GM12865 (cell line): ENCODE measurements at places on chromosomes 7 and 10.

- no peak for DNase-seq
Measured at GRCh38 chr10:72784551-72785351, 92.8 kb downstream of the MCU start.

DNA sequence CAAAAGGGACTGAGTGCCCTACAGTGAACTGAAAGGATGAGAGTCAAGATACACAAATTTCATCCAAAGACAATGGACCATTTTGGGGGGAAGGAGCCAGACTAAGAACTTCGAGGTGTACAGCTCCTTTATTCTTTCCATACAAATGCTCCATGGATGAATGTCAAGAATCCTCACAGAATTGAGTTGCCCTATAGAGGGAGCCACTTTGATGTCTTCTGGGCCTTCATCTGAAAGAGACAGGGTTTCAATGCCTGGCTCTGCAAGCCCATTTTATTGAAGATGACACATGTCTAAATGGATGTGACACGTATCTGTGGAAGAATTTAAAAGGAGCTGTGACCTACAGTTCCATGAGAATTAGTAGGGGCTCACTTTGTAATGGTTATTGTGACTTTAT, 32.0 kb upstream of the NRG3 start:
- DNase-seq: no peak

GRCh38 chr7:144784943-144785342, 50.9 kb downstream of the TPK1 start:
- DNase-seq: no peak

DNA sequence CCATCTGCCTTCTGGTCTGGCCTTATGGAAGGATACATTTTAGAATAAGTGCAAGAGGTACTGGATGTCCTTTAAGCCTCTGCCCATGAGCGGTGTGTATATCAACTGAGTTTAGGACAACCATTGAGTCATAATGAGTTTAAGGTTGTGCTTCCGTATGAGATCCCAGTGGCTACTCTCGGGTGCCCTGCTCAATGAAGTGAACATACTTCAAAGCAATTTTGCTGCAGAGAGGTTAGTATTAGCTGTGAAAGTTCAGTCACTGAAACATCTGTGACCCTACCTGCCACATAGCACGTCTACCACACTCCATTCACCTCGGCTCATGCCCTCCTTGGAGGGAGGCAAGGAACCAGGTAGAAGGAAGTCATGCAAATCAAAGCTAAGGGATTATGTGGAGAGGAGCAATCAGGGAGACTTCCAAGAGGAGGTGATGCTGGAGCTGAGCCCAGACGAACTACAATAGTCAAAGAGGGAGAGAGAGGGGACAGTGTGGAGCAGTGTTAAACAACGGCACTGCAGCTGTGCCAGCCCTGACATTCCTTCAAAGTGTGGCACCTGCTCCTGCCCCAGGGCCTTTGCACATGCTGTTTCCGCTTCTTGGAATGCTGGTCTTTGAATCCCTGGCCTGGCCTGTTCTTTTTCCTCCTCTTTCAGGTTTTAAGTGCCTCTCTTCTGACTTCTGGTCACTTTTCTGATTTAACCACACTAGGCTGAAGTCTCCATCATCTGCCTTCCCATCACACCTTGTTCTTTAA, 25.4 kb downstream of the BTBD16 start:
- DNase-seq: peak; percentile 73

DNA sequence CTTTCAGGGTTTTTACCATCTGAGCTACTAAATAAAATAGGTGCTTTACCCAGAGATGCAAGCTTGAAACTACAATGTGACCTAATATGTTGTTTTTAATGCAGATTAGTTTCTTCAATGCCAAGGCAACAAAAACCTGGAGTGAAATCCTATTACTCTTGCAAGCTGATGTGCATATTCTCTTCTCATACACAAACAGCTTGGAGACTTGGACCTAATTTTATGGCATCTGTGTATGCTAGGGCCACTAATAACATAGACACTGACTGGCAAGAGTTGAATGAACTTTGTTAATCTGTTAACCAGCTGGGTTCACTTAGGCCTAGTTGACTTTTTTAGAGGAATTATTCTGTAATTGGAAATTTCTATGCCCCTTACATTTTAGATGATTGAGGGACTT, 23.4 kb upstream of the SMIM30 start:
- DNase-seq: no peak

- peak; percentile 82 for DNase-seq
Measured at GRCh38 chr10:67770537-67770936, 67.5 kb downstream of the DNAJC12 start.

- no peak for DNase-seq
Measured at GRCh38 chr7:69787736-69788431, 189.6 kb downstream of the AUTS2 start.

DNA sequence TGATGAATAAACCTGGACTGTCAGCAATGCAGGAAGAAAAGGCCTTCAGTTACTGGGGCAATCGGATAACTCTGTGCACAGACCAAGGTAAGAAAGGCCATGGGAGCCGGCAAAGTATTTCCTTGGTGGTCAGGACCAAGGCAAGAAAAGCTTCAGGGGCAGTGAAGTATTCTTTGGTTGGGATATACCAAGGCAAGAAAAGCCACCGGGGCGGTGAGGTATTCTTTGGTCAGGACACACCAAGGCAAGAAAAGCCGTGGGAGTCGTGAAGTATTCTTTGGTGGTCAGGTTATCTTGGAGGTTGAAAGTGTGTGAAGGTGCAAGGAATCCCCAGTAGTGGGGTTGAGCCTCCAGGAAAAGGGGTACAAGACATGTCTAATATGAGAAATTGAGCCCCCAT, 295.0 kb upstream of the GALNT17 start:
- DNase-seq: no peak

DNA sequence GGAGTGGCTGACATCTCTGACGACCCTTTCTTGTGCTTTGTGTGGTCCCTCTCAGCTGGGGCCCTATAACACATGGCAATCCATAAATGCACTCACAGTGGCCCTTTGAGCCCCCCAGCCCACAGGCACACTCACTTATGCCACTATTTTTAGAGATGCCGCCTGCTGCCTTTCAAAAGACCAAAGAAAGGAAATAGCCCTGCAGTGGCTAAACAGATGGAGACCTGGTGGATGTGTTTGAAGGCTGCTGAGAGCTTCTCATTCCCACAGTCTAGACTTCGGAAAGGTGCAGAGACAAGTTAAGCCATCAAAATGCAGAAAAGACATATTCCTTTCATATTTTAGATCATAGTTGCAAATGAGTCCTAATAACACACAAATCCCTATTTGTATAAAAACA, 42.0 kb upstream of the PDZD8 start:
- no peak for DNase-seq

- DNase-seq: no peak
Measured at GRCh38 chr10:73923935-73924598, 13.1 kb downstream of the PLAU start.

DNA sequence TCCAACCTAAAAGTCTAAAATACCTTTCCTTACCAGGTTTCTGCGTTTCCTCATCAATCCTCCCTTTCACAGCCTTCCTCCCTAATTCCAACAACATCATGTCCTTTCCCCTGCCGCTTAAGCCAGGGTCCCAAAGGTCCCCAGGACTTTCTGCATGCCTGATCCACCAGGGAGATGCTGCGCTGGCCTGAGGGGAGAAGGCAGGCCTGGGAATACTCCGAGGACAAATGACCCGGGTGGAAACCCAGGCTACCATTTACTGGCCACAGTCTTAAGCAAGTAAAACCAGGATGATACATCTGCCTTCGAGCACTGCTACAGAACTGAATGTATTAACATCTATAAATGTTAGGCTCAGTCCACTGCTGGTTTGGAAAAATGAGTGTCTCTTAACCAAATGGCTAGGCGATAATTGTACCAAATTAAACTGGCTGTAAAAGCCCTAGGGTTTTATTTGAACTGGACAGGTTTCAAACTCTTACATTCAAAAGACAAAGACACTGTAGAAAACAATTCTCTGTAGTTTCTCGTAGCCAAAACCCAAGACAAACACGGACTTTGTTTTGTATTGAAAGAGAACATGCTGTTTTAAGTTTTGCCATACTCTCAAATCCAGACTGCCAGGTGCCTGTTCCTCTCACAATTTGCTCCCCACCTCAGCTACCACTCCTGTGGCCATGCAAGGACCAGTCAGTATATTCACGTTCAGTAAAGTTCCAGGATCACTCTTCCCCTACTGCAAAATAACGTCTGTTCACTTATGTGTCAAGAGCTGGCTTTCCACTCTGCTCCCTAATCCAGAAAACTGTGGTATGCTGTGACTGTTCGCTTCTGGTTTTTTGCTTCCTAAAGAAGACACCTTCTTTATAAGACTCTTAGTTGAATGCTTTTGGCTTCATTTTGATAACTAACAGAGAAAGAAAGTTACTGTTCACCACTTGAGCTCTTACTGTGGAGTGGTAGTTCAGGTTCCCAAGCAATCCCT, 145.7 kb downstream of the RNF216 start:
- DNase-seq: no peak

GRCh38 chr10:94358480-94358879, 4.3 kb downstream of the NOC3L start:
- no peak for DNase-seq

GRCh38 chr10:11448545-11449244, 162.8 kb downstream of the USP6NL start:
- DNase-seq: peak; percentile 66

DNA sequence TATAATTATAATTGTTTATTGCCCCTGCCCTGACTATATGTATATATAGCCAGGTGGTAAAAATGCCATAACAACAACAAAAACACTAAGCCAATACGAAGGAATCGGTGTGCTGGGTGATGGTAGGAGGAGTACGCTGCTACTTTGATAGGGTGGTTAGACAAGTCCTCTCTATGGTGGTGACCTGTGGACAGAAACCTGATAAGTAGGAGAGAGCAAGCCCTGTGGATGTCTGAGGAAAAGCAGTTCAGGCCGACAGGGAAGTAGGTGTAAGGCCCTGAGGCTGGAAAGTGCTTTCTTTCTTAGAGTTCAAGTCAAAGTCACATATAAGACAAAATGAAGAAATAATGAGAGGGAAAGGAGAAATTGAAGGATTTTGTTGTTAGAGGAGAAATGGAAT, 823.8 kb upstream of the CELF2 start:
- no peak for DNase-seq

DNA sequence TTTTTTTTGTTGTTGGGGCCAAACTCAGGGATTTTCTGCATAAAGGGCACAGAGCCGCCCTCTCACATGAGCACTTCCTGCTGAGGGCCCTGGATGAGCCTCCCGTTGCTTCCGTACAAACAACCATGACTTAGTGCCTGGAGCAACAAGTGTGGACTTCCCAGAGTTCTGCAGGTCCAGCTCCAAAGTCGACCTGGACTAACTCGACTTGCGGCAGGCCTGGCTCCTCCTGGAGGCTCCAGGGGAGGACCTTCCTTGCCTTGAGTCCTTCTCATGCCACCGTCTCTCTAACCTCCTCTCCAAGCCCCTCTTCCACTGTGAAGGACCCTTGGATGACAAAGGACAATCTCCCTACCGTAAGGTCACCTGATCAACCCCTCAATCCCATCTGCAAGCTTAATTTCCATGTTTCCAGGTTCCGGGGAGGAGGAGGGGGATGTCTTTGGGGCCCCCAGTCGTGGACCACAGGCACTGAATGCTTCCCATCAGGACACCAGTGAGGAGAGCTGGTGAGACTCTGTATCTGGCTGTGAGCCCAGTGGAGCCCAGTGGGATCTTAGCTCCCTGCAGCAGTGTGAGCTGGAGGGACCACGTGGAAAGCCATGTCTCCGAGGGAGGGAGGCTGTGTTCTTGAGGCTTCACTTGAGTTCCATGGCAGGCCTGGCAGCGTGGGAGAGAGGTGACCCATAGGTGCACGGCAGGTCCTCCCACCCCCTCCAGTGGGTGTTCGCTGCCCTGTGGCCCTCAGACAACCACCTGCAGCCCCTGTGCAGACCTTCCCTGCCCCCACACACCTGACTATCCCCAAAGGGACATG, 199.5 kb upstream of the PPP2R2D start:
- no peak for DNase-seq
